Gastroesophageal sphincter (tissue), 4 donors: ENCODE measurements at places on chromosomes 4 and X.

- ATAC-seq: no peak
Observed at GRCh38 chr4:37392521-37393255, 148.1 kb downstream of the NWD2 start.

DNA sequence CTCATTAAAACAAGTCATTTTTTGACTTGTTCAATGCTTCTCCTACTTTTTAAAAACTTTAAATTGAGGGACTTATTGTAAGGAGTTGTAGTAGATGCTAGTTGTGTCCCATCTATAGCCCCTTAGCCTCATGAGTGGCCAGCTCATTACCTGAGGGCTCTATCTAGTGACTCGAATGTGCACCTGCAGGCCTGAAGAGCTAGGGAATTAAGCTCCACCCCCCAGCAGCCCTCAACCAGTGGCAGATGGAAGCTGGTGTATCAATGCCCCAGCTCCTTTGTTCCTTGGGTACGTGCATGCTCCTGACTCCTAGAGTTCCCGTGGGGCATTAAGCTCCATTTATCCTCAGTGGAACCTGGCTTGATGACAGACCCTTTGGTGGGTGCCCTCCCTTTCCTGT lies 146.7 kb upstream of the FAM9B start:
- no peak for ATAC-seq

DNA sequence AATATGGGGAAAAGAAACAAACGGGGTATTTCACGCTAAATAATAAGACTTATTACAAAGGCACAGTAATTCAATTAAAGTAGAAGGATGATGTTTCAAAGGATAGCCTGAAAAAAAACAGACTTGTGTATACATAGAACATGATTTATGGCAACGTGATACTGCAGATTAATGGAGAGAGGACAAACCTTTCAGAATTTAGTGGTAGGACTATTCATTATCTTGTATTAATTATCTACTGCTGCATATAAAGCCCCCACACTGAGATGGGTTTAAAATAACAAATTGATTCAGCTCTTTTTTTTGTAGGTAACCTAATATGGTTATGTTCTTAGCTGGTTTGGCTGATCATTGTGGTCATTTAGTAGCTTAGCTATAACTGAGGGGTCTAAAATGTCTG lies 1269.0 kb downstream of the FSTL5 start:
- no peak for ATAC-seq

DNA sequence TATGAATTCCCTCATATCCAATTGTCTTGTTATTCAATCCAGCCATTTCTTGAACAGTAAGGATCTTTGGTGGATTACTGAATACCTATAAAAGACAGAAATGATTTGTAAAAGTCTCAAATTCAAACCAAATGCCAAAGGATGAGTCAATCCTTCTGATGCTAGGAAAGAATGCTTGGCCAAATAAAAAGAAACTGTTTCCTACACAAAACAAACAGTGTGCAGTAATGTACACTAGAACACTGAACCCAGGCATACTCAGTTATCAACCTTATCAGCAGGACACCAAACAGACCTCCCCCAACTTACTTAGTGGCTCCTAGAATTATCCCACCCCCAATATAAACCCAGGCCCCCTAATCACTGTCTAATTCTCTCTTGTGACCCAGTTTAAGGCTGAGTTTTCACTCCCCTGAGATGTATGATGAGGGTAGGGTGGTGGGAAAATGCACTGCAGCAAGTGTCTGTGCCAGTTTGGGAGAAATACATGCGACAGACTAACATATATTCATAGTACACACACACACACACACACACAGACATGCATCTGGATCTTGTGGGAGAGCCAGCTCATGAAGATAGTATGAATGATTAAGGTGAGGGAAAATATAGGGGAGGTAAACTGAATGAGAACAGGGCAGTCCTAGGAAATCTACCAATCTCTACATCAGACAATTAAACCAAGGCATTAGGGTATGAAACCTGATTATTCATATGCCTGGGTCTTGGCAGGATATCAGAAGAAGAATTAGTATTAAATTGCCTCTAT lies 35.0 kb downstream of the CLDN2 start:
- ATAC-seq: no peak

GRCh38 chr4:27428661-27429060 lies 568.0 kb downstream of the STIM2 start:
- no peak for ATAC-seq

- no peak for ATAC-seq
Observed at GRCh38 chr4:173212379-173212778, 43.8 kb downstream of the GALNT7 start.

DNA sequence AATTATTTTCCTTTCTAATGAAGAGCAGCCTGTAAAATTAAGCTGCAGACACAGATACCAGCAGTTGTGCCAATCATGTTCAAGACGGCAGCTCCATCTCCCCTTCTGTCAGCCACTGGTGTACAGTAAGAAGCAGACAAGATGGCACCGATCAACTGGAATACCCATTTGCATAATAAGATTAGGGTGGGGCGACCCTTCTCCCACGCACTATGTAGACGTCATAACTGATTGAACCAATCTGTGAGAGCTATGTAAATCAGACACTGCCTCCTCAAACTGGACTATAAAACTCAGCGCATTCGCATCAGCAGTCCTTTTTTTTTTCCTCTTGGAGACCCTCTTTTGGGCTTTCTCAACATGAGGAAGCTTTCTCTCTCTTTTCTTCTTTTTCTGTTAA lies 40.4 kb upstream of the INTS6L start:
- no peak for ATAC-seq

GRCh38 chr4:121236353-121237068 lies 72.4 kb upstream of the TNIP3 start:
- ATAC-seq: no peak

- ATAC-seq: no peak
Observed at GRCh38 chr4:82797040-82797404, 1.6 kb downstream of the SCD5 start.

GRCh38 chr4:182022909-182023308 lies 220.3 kb upstream of the TENM3 start:
- no peak for ATAC-seq

- no peak for ATAC-seq
Observed at GRCh38 chr4:166482758-166483157, 609.7 kb downstream of the TLL1 start.

- ATAC-seq: peak; percentile 19
Observed at GRCh38 chr4:7043284-7044136, at the start of gene TADA2B. Gene TADA2B, plus strand, starts transcription at chr4:7043372. Its CDS starts 208 bp downstream, at chr4:7043580.

- no peak for ATAC-seq
Observed at GRCh38 chrX:153637121-153638040, 9.6 kb upstream of the DUSP9 start.
